ENCODE measurements at places on chromosomes 4 and X.

DNA sequence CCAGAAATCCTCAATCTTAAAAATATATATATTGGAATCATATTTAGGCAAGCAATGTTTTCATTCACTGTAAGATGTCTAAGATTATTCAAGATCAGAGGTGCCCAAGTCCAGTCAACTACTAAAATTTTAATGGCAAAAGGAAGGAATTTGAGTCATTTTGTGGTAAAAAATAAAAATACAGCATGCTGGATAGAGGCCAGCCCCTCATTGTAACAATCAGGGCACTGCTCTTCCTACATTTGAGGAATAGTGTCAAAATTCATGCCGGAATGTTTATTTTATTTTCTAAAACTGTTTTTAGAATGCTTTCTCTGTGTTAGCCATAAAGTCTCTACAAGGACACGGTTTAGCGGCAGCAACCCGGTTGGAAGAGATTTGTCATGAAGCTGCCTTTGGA is 49.9 kb upstream of the SRD5A3 start:
- DNase-seq = no peak

DNA sequence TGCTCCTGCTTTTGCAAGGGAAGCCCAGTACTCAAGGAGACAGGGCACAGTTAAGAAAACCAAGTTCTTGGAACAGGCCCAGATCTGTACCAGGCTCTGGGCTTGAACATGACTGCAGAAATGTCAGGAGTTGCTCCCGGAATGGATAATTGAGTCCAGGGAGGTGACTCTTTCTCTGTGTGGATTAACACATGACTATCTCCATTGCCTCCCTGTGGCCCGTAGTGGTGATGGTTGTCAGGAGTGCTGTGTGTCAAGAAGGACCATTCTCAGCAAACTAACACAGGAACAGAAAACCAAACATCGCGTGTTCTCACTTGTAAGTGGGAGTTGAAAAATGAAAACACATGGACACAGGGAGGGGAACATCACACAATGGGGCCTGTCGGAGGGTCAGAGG is 39.9 kb downstream of the CCKAR start:
- DNase-seq = no peak

- no peak for DNase-seq
Measured at GRCh38 chr4:19735012-19735411, 516.7 kb upstream of the SLIT2 start.

GRCh38 chr4:20288047-20288650 is 36.4 kb downstream of the SLIT2 start:
- no peak for DNase-seq

- DNase-seq = peak; percentile 14
Measured at GRCh38 chrX:49106930-49107329, 16.6 kb downstream of the GPKOW start.

GRCh38 chrX:724256-724655 is 93.7 kb downstream of the SHOX start:
- no peak for DNase-seq

DNA sequence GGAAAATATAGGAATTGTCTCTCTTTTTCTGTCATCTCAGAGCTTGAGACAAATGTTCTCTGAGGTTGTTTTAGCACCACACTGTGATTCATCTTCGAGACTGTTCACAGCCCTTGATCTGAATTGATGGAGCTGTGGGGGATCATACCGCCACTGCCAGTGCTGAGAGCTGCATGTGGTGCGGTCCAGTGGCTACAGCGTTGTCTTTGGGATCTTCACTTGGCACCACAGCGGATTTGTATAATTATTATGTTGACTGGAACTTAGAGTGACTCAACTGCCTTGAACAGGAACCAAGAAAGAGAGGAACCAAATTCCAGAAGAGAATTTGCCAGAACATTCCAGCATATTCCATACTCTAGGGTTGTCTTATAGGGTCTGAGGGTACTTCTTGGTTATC is 29.1 kb downstream of the TBL1X start:
- no peak for DNase-seq

DNA sequence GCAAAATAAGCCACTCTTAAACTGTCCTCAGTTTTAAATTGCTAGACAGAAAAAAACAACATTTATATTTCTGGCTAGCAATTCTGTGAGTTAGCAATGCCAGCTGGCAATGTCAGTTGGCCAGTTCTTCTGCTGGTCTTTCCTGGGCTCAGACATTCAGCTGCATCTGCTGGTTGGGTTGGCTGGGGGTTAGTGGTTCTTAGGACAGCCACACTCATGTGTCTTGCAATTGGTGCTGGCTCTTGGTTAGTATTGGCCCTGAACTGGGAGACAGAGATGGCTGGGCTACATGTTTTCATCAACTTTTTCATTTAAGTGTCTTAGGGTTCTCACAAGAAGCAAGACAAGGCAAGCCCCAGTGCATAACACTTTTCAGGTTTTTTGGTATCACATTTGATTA is 48.0 kb upstream of the PDLIM5 start:
- no peak for DNase-seq

DNA sequence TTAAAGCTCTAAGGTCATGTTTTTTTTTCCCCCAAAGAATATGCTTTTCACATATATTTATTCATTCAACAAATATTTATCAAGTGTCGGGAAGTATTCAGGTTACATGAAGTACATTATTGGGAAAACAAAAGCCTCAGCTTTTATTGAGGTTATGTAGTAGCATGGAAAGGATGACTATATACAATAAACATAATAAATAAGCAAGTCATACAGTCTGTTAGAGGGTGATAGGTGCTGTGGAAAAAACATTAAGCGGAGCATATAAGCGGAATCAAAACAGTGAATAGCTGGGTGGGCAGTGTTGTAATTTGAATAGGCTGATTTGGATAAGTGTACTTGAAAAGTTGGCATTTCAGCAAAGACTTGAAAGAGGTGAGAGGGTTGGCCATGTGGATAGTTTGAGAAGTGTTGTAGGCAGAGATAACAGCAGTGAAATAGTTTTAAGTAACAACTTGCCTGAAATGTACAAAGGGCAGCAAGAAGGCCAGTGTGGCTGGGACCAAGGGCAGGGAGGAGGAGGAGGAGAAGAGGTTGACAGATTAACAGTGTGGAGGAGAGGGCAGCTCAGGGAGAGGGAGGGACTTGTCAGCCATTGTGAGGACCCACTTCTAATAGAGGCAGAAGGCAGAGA is 558.7 kb downstream of the SPRY1 start:
- DNase-seq = no peak

DNA sequence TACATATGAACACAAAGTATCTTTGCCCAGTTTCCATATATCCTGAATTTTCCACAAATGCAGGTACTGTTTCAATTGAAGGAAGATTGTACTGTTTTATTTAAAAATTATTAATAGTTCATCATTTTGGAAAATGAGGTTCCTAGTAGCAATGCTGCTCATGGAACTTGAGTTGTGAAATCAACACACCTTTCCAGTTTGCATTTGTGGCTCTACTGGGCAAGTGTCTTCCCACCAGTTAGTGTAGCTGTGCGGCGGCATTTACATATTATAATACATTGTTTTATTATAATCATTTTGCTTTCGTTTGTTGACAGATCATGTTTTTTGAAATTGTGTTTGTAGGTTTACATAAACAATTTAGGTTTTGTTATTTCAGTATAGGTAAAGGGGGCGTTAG is 2.0 kb upstream of the DDX3X start:
- DNase-seq = no peak

GRCh38 chr4:37685161-37685822 is 884 bp downstream of the RELL1 start:
- DNase-seq = peak; percentile 48

DNA sequence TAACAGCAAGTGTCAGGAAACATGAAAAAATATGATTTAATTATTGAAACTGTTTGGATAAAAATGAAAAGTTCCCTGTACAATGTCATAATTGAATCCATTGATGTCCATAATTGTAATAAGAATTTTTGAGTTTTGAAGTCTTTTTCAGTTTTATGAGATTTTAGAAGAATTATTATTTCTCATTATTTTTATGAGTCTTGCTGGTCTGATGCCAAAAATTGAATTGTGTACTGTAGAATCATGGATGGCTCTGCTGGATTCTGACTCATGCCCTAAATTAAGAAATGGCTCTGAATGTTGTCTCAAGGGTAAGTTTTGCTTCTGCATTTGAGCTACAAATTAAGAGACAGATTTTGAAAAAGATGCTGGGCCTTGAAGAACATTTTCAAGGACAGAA is 132.8 kb upstream of the MAP9 start:
- peak; percentile 55 for DNase-seq

DNA sequence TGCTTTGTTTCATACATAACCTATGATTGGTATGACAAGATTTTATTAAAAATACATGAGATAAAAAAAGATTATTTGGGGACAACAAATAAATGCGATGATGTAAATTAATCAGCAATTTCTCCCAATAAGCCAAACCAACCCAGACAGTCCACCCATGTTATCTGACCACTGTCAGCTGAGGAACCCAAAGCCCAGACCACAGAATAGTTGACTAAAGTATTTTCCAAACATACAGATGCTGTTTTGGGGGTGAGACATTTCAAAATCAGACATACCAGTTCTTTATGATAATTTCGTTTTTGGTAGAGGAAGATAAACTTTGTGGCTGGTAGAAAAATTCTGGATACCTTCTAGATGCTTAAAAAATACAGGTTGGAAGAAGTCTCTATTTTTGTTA is 650.8 kb upstream of the FAM241A start:
- no peak for DNase-seq

GRCh38 chrX:56728752-56729151 is 291 bp upstream of the NBDY start:
- no peak for DNase-seq

DNA sequence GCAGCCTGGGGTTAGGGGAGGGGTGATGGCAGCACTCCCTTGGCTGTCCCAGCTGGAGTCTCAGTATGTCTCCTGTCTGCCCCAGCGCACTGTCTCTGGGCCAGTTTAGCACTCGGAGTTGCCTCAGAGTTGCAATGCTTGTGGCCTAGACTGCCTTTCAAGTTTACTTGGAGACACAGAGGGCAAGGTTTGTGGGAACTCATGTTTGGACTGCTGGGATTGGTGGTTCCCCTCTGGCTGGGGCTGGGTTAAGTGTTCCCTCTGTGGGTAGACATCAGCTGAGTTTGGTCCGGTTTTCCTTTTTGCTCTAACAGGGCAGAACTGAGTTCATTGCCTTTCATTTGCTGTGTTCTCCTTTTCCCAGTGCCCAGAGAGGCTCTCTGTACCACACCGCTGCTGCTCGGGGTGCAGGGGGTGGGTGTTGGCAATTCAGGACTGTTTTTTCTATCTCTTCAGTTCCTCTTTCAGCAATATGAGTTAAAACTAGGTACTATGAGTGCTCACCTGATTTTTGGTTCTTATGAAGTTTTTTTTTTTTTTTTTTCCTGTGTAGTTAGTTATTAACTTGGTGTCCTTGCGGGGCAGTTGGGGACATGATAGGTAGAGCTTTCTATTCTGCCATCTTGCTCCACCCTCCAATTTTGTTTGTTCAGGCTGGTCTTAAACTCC is 17.2 kb downstream of the RAB33B start:
- peak; percentile 42 for DNase-seq

GRCh38 chrX:21798677-21799219 is 40.7 kb upstream of the MBTPS2 start:
- no peak for DNase-seq

DNA sequence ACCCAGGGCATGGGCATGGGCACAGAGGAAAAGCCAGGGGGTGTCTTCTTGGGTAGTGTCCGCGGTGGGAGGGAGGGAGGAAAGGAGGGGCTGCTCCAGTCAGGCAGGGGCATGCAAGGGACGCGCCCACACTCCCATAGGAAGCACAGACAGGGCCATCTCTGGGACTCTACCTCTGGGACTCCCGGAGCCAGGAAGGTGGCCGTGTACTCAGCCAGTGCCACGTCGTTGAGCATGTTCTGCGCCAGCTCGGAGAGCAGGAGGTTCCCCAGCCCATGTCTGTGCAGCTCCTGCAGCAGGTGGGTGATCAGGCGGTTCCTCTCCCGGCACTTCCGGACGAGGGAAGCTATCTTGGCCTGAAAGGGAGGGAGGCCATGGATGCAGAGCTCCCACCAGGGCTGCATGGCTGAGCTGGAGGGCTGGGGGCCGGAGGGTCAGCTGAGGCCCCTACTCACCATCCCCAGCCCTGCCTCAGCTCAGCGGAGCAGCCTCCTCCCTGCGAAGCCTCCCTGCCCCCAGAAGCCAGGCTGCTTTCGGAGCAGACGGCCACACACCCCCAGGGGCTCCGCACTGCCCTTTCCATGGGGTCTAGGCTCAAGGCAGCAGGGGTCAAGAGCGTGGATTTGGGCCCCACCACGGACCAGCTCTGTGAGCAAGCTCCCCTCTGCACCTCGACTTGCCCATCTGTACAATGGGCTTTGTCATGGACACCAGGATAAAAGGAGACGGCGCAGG is 44.6 kb downstream of the C4orf50 start:
- DNase-seq = no peak

GRCh38 chrX:109533631-109534030 is 3.0 kb upstream of the NXT2 start:
- DNase-seq = peak; percentile 7

DNA sequence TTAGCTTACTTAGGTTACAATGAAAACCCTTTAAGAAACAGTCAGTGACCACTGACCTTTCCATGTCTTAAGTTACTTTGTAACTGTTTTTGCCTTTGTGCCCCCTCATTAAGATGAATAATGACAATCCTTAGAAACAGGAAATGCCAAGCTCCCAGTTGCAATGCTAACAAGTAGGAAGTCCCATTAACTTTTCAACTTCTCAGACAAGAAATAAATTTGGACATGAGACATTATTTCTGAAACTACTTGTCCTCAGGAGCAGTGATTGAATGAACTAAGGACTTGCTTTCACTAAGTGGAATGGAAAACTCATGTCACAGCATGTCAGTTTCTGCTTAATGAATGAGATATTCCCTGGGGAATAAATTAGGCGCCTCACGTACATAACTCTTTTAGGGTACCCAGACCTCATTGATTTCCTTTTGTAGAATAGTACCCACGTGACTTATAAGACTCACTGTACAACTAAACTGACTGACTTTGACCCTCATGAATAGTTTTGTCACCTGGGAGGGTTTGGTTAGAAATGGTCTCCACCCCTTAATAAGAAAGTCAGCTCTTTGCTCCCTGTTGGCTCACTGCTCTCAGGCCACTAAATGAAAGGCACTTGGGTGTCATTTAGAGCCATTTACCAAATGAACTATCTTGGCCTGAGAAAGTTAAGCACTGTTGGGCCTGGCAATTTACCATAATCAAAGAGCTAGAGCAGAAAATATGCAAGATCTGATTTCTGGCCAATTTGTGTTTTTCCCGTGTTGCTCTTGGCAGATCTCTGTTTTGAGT is 383.9 kb downstream of the RPA4 start:
- no peak for DNase-seq

GRCh38 chrX:63283348-63283747 is 67.8 kb downstream of the SPIN4 start:
- peak; percentile 44 for DNase-seq

GRCh38 chr4:1050486-1051213 is 39.2 kb downstream of the FGFRL1 start:
- DNase-seq = no peak

DNA sequence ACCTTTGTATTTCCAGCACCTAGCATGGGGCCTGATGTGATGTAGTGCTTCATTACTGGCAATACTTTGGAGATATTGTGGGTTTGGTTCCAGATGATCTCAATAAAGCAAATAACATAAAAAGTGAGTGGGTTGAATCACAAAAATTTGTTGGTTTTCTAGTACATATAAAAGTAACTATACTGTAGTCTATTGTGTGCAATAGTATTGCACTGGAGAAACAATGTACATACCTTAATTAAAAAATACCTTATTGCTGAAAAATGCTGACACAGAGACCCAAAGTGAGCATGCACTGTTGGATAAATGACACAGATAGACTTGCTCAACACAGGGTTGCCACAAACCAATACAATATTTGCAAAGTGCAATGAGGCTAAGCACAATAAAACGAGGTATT is 17.7 kb upstream of the MGST2 start:
- no peak for DNase-seq
